Activated B cell treated with CpG ODN at 0.5 μM for 24 hours (primary cell): ENCODE measurements at places on chromosomes 16 and 17.
A peak's percentile ranks its signal among the peaks of the same experiment; 100 is the strongest.

DNA sequence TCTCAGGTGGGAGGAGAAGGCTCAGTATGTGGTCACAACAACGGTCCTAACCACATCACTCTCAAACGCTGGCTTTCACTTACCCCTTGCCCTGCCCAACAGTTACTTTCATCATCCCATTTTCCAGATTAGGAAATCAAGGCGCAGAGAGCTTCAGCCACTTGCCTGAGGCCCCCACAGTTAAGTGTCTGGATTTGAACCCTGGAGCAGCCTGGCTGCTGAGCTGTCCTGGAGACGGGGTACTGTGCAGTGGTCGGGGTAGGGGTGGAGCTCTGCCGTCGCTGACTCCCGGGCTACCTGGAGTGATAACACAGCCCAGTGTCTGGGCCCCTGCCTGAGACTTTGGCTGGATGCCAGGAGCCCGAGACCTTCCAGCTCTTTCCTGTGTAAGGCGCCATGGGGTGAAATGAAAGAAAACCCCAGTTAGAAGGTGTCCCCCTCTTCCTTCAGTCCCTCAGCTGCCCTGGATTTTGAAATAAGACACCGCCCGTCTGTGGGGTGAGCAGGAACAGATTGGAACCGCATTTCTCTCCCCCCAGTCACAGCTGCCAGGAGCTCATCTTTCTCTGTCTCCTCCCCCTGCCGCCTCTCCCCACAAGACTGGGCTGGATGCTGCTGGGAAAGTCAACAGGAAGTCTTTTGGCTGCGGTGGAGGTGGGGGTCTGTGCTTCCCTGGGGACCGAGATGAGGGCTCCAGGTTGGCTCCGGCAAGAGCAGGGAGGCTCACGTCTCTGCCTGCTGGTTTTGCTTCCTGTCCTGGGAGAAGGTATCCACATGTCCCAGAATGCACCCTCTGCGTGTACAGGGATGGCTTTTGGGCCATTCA, 280.2 kb downstream of the SEC14L1 start:
- H3K36me3 ChIP-seq, result no peaks in the 10 kb centered on the region
- H3K4me3 ChIP-seq, result peak overlapping the region; percentile 73
- peak overlapping the region; percentile 55 for H3K27ac ChIP-seq
- H3K27me3 ChIP-seq, result no peaks in the 10 kb centered on the region
- peaks cover 33% of the 10 kb centered on the region for H3K4me1 ChIP-seq

- H3K4me1 ChIP-seq, result no peaks in the 10 kb centered on the region
- H3K36me3 ChIP-seq, result no peaks in the 10 kb centered on the region
- peaks cover 21% of the 10 kb centered on the region for H3K27me3 ChIP-seq
- DNase-seq, result no peak
These were observed 51.6 kb upstream of the DYNLRB2 start for GRCh38 chr16:80489173-80489572.

GRCh38 chr16:87051526-87052320, 265.5 kb downstream of the C16orf95 start:
- no peak overlapping the region for H3K4me3 ChIP-seq
- H3K36me3 ChIP-seq, result no peaks in the 10 kb centered on the region
- no peak overlapping the region for H3K27ac ChIP-seq
- H3K4me1 ChIP-seq, result no peaks in the 10 kb centered on the region

GRCh38 chr17:64173646-64174045, 43.7 kb upstream of the ERN1 start:
- no peaks in the 10 kb centered on the region for H3K27me3 ChIP-seq
- H3K36me3 ChIP-seq, result peaks cover 15% of the 10 kb centered on the region
- no peaks in the 10 kb centered on the region for H3K4me1 ChIP-seq
- DNase-seq, result no peak
- no peak overlapping the region for H3K27ac ChIP-seq

DNA sequence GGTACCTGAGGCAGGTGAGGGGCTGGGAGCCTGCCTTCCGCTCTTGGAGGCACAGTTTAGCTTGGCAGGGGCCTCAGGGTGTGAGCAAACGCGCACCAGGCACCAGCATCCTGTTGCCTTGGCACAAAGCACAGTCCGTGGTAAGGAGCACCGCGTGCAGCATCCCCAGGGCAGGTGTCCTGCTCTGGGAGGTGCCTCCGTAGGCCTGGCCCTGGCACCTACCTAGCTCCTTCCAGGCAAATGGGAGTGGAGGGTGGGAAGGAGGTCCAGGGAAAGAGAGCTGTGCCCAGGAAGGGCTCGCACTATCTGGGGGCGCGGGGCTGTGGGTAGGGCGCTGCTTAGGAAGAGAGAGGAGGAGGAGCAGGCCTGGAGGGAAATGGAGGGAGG, 3.1 kb upstream of the GSE1 start:
- peak overlapping the region; percentile 81 for H3K4me3 ChIP-seq
- peaks cover 7% of the 10 kb centered on the region for H3K36me3 ChIP-seq
- H3K4me1 ChIP-seq, result peaks cover 62% of the 10 kb centered on the region
- DNase-seq, result no peak
